ENCODE measurements at places on chromosomes 6 and 20.
A peak's percentile ranks its signal among the peaks of the same experiment; 100 is the strongest.

DNA sequence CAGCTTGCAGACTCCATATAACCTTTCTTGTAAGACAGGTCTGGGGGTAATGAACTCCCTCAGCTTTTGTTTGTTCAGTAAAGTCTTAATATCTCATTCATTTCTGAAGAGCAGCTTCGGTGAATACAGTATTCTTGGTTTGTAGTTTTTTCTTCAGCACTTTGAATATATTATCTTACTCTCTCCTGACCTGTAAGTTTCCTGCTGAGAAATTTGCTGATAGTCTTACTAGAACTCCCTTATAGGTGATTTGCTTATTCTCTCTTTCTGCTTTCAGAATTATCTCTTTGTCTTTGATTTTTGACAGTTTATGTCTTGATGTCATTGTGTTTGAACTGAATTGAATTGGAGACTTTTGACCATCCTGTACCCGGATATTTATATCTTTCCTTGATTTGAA lies 35.3 kb upstream of the SLC22A3 start:
- DNase-seq = no peak

GRCh38 chr20:25496165-25496967 lies 88.9 kb downstream of the GINS1 start:
- DNase-seq = no peak

- no peak for DNase-seq
These were observed 468.9 kb downstream of the PKHD1 start for GRCh38 chr6:51618563-51618962.

DNA sequence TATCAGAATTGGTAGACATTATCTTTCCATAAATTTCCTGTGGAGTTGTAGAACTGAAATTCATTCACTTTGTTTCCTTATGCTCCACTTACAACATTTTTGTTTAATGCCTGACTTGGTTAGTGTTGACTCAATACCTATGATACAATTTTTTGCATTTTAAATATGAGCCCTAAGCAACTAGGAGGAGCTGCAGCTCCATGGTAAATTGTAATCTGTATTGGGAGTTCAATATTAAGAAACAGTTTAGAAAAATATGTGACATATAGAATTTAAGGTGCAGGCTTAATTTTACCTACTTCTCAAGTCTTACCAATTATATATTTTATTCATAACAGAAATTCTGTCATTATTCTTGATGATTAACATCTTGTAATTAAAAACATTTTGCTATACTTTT lies 868.3 kb downstream of the EYS start:
- DNase-seq = no peak

- no peak for DNase-seq
These were observed 916 bp upstream of the SUN5 start for GRCh38 chr20:33005132-33005566.

GRCh38 chr6:150435832-150436231 lies 67.0 kb downstream of the IYD start:
- no peak for DNase-seq

DNA sequence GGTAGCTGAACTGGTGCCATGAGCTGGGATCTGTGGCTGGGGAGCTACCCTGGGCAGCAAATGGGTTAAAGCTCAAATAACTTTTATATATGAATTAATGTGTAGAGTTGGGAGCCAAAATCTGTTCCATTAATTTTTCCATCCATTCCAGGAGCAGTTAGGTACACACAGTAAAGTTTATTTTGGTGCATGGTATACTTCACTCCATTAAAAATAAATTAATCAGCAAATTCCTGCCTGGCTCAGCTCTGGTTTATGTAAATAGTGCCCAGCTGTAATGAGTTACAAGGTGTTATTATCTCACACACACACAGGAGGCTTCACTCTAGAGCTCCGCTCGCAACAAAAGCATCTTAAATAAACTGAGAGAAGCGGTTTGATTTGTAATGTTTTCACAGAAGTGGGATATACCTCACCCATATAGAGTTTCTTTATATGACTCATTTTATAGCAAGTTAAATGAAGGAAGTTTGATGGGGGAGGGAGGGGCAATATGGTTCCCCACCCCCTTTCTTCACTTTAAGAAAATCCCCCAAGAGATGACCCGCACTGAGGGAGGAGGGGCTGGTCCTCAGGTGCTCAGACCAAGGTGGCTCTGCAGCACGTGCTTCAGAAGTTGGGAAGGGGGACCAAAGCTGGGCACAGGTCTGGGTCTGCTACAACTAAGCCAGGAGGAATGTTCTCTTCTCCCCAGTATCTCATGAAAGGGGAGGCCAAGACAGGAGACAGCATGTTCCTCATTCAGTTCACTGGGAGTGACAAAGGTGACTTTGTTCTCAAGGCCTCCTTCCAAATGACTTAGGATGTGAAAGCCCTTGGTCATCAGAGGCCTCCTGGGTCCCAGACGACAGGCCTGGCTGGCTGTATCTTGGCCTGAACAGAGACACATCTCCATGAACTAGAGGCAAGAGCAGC lies 10.5 kb upstream of the FAM83C start:
- no peak for DNase-seq

DNA sequence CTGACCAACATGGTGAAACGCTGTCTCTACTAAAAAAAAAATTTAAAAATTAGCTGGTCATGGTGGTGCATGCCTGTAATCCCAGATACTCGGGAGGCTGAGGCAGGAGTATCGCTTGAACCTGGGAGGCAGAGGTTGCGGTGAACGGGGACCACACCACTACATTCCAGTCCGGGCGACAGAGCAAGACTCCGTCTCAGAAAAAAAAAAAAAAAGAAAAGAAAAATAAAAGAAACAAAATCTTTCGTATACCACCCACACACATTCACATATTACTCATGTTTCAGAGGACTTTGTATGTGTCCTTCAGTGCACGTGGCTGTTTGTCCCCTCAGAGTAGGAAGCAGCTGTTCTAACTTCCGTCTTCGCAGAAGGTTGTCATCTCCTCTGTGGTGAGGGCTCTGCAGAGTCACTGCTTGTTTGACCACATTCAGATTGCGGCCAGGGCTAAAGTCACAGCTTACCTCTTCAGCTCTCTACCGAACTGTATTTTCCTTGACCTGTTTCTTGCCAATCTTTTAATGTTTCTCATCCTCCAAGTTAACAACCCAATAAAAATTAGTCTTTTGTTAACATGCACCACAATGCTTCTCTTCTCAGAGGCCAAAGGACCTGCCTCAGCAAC lies 36.6 kb upstream of the HIVEP1 start:
- no peak for DNase-seq

DNA sequence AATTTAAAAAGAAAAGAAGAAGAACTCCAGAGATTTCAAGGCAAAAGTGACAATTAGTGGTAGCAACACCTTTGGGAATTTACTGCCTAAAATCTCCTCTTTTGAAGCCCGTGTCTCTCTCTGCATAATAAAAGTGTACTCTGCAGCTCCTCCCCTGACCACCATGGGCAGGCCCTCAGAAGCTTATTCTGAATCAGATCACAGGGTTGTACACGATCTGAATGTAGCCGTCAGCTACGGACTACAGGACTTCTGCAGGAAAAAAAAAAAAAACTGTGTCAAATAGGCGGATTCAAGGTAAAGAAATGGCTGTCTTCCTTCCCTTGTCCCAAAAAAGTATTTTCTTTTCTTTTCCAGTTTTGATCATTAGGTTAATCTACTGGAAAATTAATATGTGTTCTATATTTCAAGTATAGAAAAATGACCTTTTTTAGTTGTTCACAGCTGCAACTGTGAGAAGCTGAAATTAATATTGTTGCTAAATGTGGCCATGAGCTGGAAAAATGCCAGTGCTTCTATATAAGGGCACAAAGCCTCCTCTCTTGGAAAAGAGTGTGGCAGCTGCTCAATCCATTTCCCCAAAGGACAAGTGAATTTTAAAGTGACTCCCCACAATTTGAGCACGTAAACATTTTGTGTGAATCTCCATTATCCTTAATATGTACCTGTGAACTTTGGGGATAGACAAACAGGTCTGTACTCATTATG lies 397.4 kb downstream of the C6orf118 start:
- DNase-seq = no peak

- no peak for DNase-seq
These were observed 444.4 kb downstream of the UTRN start for GRCh38 chr6:144729502-144729901.

GRCh38 chr6:164695896-164696295 lies 613.5 kb downstream of the C6orf118 start:
- no peak for DNase-seq

- DNase-seq = no peak
These were observed 71.3 kb upstream of the IYD start for GRCh38 chr6:150297327-150298029.

DNA sequence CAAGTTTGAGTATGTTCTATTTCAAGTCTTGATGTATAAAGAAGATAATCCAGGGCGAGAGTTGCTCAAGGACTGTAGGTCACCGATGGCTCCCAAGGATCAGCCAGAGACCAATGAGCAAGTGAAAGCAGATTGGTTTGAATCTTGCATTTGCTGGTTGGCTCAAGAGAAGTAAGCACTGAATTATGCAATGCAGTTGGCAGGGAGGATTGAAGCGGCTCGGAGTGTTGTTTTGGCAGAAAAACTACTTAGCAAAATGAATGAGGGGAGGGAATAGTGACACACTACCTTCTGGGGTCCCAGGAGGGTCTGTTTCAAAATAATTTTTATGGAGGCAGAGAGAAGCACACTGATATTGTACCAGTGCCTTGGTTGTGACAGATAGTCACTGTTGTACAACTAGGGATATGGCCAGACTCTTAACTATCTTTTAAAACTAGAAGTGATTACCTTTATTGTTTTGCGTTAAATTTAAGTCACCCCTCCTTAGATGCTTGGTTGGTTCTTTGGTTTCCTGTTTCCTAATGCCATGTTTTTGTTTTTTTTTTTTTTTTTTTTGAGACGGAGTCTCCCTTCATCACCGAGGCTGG lies 15.7 kb downstream of the SASH1 start:
- no peak for DNase-seq

DNA sequence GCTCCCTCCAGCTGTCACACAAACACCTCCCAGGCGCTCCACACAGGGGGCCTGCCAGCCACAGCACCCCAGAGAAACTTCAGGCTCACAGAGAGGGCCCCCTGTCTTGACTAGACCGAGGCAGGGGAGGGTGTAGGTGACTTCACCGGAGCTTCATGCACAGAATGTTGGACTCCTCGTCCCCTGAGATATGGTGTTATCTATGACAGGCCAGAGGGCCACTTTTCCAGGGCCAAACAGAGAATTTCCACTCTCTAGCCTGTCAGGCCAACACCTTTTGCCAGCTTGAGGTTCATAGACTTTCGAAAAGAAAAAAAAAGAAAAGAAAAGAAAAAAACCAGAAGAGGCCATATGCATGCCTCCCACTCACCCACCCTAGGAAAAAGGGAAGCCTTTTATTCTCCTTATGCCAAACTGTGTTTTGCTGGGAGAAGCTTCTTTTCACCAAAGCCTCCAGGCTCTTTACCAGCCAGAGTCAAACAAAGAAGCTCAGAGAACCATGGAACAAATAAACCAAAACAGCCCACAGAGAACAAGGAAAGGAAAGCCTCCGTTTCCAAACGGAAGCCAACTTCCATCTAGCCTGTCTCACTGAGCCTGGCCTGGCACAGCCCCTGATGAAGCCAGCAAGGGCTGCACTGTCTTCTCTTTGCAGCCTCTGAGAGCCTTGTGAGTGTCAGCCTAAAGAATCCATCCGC lies 313.2 kb upstream of the JARID2 start:
- DNase-seq = no peak

DNA sequence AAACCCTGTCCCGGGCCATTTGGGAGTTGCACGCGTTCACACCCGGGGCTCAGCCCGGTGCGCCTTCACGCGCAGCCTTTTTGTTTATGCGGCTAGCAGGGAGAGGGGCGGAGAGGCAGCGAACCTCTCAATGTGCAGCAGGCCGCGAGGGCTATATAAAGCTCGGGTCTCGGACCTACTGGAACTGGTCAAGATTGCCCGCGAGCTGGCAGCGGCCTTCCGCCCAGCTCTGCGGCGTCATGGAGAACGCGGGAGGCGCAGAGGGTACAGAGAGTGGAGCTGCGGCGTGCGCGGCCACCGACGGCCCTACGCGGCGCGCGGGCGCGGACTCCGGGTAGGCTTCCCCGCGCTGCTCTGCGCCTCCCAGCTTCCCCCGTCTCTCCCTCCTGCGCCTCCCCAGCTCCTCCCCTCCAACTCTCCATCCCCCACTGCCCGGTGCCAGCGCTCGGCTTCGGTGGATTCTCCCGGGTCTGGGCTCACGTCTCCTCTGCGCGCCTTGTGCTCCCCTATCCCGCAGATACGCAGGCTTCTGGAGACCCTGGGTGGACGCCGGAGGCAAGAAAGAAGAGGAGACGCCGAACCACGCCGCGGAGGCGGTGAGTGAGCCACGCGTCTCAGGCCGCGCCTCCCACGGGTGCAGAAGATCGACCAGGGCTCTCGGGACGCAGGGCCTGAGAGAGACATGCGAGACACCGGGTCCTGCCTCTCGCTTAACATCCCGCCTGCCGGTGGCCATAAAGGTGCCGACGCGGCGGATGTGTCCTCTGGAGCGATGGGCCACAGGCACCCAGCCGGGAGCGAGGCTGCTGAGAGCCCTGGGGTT lies at the start of gene RIPPLY2:
Gene RIPPLY2 (plus strand): TSS at position 183 of the 823 bp plus-strand sequence. CDS start 57 bp downstream, at position 240.
- no peak for DNase-seq

- no peak for DNase-seq
These were observed 49.3 kb downstream of the SIRPA start for GRCh38 chr20:1944345-1945091.

- DNase-seq = no peak
These were observed 3.2 kb upstream of the ID4 start for GRCh38 chr6:19833947-19834346.

DNA sequence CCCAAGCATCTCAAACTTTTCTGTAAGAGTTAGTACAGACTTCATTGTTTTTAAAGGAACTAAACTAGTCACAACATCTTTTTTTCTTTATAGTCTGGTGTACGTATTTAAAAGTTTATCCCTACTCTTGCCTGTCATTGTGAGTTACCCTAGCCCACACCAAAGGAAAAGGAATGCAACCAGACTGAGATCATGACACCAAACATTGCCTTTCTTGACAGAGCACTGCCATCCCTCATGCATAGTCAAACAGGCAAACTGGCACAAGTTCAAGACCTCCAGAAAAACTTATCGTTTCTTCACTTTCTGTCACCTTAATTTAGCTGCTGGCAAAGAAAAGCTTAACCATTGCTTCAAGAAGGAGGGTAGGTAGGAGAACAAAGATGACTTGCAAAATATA lies 448.4 kb upstream of the MANEA start:
- no peak for DNase-seq

- DNase-seq = peak; percentile 73
These were observed 531.3 kb downstream of the QKI start for GRCh38 chr6:163945808-163946207.

DNA sequence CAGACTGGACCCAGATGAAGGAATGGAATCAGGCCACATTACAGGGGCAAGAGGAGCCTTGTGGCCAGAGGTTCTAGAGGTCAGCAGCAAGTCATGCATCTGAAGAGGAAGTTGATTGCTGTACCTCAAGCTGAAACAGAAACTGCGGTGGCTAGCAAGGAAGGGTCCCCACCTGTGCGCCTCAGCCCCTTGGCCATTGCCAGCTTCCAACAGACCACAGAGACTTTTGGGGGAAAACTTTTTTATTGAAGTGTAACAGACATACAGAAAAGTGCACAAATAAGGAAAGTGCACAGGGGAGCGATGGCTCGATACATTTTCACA lies 26.8 kb upstream of the SLC9A8 start:
- DNase-seq = no peak

- no peak for DNase-seq
These were observed 30.3 kb upstream of the OCSTAMP start for GRCh38 chr20:46580613-46581205.
